ENCODE measurements at places on chromosomes 12 and 14.

GRCh38 chr14:100652744-100653143 is 65.5 kb upstream of the BEGAIN start:
- DNase-seq: no peak

GRCh38 chr12:102879144-102879763 is 37.8 kb downstream of the PAH start:
- DNase-seq: no peak

DNA sequence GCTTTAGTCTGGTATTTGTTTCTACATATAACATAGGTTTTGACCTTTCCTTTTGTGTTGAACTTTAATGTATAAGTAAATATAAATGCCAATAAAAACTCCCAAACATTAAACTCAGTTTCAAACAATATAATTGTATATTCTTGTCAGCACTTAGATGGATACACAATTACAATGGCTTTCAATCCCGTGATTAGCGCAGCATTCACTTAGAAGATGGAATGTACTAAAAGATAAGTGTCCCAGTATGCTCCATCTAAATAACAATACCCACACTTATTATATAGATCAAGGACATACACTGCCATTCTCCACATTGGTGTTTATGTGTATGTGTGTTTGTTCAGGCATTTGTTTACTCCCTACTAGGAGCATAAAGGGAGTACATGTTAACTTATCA is 193.1 kb downstream of the SOX5 start:
- DNase-seq: no peak

DNA sequence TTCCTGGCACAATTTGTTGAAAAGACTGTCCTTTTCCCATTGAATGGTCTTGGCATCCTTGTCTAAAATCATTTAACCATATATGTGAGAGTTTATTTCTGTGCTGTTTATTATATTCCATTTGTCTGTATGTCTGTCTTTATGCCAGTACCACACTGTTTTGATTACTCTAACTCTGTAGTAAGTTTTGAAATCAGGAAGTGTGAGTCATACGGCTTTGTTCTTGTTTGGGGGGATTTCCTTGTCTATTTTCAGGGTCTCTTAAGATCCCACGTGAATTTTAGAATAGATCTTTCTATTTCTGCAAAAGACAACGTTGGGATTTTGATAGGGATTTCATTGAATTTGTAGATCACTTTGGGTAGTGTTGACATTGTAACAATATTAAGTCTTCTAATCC is 88.5 kb downstream of the MYRFL start:
- DNase-seq: no peak

- DNase-seq: no peak
Observed at GRCh38 chr14:102241147-102241546, 63.8 kb downstream of the MOK start.

- no peak for DNase-seq
Observed at GRCh38 chr14:32337759-32338158, 8.7 kb downstream of the AKAP6 start.

GRCh38 chr12:49730568-49731101 is 10.7 kb upstream of the TMBIM6 start:
- no peak for DNase-seq

GRCh38 chr12:124509676-124510300 is 57.6 kb downstream of the NCOR2 start:
- no peak for DNase-seq

- DNase-seq: no peak
Observed at GRCh38 chr12:32727237-32727636, 28.5 kb downstream of the YARS2 start.

- no peak for DNase-seq
Observed at GRCh38 chr14:95157048-95157326, 342 bp downstream of the DICER1 start.

DNA sequence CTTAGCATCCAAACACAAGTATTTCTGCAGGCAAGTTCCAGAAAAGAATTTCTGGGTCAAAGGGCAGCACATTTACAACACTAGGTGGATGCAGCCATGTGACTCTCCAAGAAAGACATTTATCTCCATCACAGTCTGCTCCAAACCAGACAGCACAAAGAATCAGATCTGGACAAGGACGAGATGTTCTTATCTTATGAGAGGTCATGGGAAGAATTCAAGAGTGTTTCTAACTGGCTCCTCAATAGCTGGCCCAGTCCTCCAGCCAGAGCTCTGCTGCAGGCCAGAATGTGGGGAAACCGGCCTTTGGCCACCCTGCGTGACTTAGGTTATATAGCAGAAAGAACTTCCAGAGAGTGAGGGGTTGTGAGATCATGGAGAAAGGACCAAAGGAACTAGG is 17.4 kb downstream of the TMEM119 start:
- DNase-seq: no peak

DNA sequence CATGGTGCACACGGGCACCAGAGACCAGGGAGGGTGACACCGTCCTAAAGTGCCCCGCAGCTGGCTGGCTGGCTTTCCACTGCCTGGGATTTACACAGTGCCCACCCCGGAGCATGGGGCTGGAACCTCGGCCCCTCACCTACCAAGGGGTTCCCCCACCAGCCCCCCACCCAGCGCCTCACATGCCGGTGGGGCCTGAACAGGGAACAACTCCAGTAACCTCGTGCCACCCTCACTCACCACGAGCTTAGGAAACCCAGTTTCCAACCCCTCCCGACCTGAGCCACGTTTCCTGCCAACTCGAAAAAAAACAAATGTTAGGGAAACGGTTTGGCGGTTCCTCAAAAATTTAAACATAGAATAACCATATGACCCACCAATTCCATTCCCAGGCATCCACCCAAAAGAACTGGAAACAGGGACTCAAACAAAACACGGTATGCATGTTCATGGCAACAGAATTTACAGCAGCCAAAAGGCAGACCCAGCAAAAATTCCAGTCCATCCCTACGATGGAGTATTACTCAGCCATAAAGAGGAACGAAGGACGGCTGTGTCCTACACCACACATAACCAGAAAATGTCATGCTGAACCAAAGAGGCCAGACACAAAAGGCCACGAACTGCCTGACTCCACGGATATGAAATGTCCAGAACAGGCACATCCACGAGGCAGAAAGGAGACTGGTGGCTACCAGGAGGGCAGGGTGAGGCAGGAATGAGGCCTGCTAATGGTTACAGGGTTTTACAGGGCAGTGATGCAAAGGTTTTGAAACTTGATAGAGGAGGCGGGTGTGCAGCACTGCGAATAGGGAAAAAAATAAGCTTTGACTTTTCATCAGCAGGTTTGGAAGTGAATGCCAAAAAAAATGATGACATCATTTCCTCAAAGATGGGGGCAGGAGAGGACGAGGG is 68.9 kb downstream of the NCOR2 start:
- no peak for DNase-seq

- DNase-seq: no peak
Observed at GRCh38 chr12:111193977-111194702, 174.8 kb downstream of the PHETA1 start.

- no peak for DNase-seq
Observed at GRCh38 chr12:123726962-123727361, 14.8 kb downstream of the ATP6V0A2 start.

- no peak for DNase-seq
Observed at GRCh38 chr12:83931451-83931850, 981.1 kb downstream of the SLC6A15 start.

DNA sequence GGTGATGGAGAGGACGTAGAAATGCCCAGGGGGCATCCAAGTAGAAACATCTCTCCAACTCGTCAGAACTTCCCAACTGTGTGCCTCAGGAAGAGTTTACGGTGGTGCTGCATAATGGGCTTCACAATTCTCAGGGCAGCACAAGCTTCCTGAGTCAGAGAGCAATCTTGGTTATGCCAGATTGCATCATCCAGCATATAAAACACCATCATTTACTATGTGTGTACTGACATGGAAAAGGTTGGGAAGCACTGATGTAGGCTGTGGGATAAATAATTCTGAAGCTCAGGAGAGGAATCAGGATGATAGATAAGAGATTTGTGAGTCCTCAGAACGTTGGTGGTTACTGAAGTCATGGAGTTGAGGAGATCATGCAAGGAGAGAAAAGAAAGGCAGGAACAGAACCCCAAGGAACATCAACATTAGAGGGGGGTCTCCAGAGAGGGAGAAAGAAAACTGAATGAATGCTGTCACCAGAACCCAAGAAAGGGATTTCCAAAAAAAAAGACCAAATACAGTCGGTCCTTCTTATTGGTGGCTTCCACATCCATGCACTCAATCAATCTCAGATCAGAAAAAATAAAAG is 4.7 kb upstream of the NCKAP5L start:
- DNase-seq: no peak

GRCh38 chr12:67482751-67483661 is 165.5 kb upstream of the DYRK2 start:
- peak; percentile 81 for DNase-seq

DNA sequence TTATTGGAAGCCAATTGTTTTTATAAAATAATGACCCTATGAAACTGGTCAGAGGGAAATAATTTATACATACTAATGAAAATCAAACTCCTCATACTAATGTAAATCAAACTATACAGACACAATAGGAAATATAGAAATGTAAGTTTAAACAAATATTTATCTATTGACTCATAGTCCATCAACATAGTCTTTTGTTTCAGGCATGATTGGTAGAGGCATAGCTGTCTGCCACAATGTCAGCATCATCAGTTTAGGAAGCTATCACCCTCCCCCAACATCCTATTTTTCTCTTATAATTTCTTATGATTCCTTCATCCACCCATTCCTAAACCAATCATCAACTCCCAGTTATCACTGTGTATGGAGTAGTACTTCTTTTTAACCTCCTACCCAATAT is 117.7 kb downstream of the SLC38A6 start:
- DNase-seq: no peak

- no peak for DNase-seq
Observed at GRCh38 chr12:32240162-32240561, 133.5 kb downstream of the BICD1 start.

- no peak for DNase-seq
Observed at GRCh38 chr14:61493239-61493638, 171.9 kb downstream of the PRKCH start.

DNA sequence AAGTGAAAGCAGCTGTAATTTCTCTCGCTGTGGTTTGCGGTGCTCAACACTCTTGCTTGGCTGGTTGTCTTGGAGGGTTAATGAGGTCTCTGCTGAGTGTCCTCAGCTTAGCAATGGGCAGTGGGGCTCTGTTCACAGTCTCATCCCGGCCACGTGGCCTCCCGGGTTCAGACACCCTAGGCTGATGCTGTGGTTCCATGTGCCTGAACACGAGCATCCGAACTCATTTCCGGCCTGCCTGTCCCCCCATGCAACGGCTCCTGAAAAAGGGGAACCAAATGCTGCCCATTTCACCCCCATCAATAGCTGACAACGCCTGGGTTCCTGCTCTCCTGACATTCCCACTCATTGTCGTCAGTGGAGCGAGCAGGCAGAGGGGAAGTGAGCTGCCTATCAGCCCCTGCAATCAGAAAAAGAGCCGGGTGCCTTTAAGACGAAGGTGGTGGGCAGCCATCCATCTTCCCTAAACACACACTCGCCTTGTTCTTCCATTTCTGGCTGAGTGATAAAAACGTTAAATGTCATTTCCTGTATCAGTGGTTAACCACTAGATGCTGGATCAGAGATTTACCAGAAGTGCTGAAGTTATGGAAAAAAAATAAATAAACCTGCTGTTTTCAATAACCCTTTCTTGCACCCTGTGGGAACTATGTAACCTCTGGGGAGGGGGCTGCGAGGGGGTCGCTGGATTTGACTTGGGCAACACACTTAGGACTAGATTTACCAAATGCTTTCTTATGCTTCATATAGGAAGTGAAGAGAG is 60.3 kb upstream of the BCL2L14 start:
- DNase-seq: peak; percentile 81

DNA sequence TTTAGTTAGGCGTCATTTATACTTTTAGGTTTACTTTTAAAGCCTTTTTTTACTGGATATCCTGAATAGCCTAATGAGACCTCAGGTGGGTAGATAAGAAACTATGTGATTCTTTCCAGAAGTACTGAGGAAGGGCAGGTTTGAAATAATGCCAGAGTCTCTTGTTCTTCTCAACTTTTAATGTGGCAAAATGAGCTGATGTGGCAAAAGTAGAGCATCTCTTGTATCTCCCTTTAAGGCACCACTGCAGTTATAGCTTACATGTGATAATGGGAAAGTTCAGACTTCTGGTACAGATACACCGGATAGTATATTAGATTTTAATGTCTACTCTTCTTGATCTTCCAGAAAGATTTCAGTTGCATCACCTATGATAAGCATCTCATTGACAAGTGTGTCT is 1124.8 kb downstream of the LRFN5 start:
- no peak for DNase-seq

GRCh38 chr12:41213107-41213506 is 25.0 kb downstream of the PDZRN4 start:
- DNase-seq: no peak

GRCh38 chr14:101873991-101874390 is 90.4 kb upstream of the DYNC1H1 start:
- no peak for DNase-seq

GRCh38 chr14:59897757-59898383 is 22.1 kb upstream of the LRRC9 start:
- DNase-seq: no peak

DNA sequence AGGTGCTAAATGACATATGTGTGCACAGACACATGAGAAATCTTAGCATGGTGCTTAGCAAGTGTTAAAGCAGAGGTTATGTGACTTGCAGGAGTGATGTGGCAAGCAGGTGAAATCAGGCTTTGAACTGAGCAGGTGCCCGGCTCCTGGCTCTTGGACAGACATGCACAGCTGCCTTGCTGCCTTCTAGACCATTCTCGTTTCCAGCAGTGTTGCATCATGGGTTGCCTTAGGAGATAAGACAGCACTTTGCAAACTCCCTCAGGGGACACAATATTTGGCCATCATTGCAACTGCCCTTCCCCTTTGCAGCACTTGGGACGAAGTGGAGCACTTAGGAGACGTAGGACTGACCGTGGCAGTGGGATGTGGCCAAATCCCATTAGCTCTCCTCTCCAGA is 17.2 kb upstream of the GSC start:
- DNase-seq: no peak

DNA sequence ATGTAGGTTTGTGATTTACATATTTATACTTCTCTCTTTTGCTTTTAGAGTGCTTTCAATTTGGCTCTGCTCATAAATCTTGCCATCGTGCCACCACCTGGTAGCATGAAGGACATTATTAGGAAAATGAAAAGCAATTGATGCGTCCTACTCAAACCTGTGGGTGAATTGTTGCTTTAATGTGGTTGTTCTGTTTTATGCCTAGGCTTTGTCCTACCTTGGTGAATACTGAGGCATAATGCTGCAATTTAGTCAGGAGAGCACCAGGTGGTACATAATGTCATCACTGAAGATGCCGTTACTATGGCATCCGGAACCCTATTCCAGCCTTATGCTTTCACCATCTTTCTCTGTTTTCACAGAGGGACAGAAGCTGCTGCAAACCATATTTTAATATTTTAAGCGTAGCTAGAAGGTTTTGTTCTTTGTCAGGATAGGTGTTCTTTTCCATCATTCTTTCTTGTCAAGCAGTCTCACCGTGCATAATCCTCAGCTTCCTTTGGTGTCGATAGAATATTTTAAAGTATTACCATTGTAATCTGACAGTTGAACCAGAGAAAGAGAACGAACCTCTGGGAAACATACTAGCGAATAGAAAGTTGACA is 68.5 kb upstream of the PKP2 start:
- no peak for DNase-seq

- DNase-seq: no peak
Observed at GRCh38 chr12:53048033-53048779, 1.7 kb upstream of the TNS2 start.
